Activated naive CD4-positive, alpha-beta T cell treated with anti-CD3 and anti-CD28 coated beads, Interleukin-2, amount 10 ng/mL, durations not matched to agents 7 days and 5 days (primary cell): ENCODE measurements at places on chromosomes 13 and 19.

DNA sequence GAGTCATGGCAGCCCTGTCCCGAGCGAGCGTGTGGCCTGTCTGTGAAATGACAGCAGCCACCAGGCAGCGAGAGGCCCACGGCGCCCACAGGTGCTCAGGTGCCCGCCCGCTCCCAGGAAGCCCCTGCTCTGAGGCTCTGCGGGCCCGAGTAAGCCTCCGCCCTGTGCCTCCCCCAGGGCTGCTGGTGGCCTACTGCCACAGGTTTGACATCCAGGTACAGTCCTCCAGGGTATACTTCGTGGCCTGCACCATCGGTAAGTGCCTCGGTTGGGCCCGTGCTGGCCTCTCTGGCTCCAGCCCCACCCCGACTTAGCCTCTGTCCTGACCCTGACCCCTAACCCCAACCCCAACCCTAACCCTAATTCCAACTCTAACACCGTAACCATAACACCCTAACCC lies 15.0 kb upstream of the TMPRSS9 start:
- no peak for DNase-seq

GRCh38 chr13:39249982-39250381 lies 211.7 kb downstream of the NHLRC3 start:
- no peak for DNase-seq

DNA sequence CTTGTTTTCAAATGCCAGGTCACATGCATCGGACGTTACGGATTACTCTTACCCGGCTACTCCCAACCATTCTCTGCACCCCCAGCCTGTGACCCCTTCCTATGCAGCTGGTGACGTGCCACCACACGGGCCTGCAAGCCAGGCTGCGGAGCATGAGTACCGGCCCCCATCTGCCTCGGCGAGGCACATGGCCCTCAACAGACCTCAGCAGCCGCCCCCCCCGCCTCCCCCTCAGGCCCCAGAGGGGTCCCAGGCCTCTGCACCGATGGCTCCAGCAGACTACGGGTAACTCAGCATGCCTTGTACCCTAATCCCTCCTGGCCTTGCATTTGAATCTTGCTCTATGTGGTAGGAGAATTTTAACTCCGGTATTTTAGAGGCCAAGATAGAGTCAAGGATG lies 79.5 kb downstream of the GPR12 start:
- no peak for DNase-seq

- DNase-seq, result peak; percentile 81
These were observed at the start of gene CD37 for GRCh38 chr19:49335071-49335783. Gene CD37, plus strand, starts transcription at chr19:49335406. Its CDS starts 135 bp downstream, at chr19:49335541.

- no peak for DNase-seq
These were observed 19.2 kb upstream of the VSTM2B start for GRCh38 chr19:29506619-29506911.

- no peak for DNase-seq
These were observed 136.8 kb downstream of the TBC1D4 start for GRCh38 chr13:75345193-75345592.

DNA sequence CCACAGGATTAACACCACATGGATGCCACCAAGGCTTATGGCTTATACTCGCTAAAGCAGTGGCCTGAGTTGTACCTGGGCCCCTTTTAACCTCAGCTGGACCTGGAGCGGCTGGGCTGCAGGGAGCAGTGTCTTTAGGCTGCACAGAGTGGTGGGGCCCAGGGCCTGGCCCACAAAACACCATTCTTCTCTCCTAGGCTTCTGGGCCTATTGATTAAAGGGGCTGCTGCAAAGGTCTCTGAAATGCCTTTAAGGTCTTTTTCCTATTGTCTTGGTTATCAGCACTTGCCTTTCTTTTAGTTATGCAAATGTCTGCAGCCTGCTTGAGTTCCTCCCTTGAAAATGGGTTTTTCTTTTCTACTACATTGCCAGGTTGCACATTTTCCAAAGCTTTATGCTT lies 973.9 kb upstream of the PRR20A start:
- DNase-seq, result no peak

DNA sequence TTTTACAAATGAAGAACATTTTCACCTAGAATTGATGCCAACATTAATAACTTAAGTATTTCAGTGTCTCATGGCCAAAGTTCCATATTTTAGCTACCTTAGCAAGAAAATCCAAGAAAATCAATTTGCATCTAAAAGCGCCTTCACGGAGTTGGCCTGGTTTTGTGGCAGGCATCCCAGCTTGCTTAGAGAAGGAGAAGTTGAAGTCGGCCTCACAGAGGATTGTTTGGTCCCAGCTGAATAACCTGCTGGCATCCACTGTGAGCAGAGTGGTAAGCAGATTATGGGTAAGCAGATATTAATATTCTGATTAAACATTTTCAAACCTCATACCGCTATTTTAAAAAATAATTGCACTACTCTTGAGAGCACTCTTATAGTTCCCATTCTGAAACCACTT lies 62.3 kb upstream of the STARD13 start:
- DNase-seq, result no peak

GRCh38 chr13:29943686-29944085 lies 93.3 kb upstream of the UBL3 start:
- DNase-seq, result no peak

GRCh38 chr19:53157626-53158025 lies 1.2 kb downstream of the ZNF347 start:
- DNase-seq, result no peak

- no peak for DNase-seq
These were observed 1786.8 kb downstream of the SLITRK5 start for GRCh38 chr13:89457977-89458376.

DNA sequence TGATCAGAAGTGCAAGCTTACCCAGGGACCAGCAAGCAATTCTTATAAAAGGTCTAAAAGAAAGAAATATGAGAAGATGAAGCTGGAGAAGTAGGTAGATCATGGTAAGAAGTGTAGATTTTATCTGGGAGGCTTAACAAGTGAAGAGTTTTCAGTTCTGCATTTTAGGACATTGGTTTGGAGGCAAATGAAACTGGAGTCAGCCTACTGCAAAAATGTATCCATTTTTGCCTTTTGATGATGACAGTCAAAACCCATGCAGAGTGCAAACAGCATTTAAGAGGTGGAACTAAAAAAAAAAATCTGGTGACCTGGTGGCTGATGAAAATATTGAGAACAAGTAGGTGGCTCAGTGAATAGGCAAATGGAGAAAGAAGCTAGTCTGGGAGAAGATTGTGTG lies 216.9 kb downstream of the DNAJC15 start:
- no peak for DNase-seq

GRCh38 chr19:35316560-35316959 lies 12.4 kb upstream of the CD22 start:
- DNase-seq, result no peak

DNA sequence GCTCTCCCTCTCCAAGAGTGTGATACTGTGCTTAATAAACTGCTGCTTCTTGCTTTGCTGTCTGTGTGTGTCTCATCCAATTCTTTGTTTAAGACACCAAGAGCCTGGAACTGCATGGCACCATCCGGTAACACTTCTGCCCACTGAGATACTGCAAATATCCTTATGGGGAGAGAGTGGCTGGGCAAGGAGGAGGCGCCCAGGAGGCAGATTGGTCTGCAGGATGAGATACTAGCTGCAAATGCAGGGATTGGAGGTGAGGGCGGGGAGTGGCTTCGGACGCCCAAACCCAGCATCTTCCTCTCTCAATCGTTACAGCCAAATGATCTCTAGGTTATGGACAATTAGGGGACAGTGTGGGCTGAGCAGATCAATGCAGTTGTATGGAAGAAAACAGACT lies 1.7 kb upstream of the SIGLEC7 start:
- DNase-seq, result no peak

GRCh38 chr13:25171517-25172302 lies at the start of gene AMER2:
Gene AMER2, minus strand, starts transcription at chr13:25172288. Its CDS starts 669 bp downstream, at chr13:25171619.
- peak; percentile 28 for DNase-seq
